Activated CD8-positive, alpha-beta T cell treated with anti-CD3 and anti-CD28 coated beads, Interleukin-2, amount 10 ng/mL, durations not matched to agents 7 days and 5 days (primary cell): ENCODE measurements at places on chromosomes 6 and 20.
A peak's percentile ranks its signal among the peaks of the same experiment; 100 is the strongest.

- no peak for DNase-seq
Observed at GRCh38 chr6:95185874-95186273, 391.5 kb upstream of the MANEA start.

DNA sequence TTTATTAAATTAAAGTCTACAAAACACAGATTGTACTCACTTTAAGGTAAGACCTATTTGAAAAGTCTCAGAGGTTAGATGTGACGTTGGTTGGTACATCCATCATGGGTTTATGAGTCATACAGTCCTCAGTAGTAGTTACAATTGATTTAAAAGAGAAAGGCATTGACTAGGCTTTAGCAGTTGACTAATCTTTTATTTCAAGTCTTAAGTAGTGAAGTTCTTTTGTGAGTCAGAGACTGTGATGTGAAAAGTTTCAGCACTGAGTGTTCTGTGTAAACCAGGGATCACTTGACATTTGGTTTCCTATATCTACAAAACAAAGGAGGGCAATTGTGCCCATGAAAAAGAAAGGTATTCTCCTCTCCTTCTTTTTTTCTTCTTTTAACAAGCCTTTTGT lies 221.3 kb downstream of the GRIK2 start:
- DNase-seq, result no peak

GRCh38 chr6:34027939-34028441 lies 117.9 kb downstream of the GRM4 start:
- DNase-seq, result no peak

DNA sequence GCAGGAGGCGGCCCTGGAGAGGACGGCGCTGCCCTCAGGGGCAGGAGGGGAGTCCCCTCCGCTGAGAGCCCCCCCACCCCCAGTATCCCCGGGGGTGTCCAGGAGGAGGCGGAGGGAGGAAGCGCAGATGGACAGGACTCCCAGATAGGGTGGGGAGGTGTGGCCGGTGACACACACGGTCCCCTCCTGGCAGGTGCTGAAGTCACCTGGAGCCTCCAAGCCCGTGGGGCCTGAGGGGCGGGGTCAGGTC lies 1.4 kb downstream of the STMN3 start:
- no peak for DNase-seq

GRCh38 chr6:143026696-143027449 lies 33.8 kb upstream of the AIG1 start:
- DNase-seq, result peak; percentile 54

GRCh38 chr6:2492686-2493523 lies 247.5 kb upstream of the GMDS start:
- DNase-seq, result no peak

DNA sequence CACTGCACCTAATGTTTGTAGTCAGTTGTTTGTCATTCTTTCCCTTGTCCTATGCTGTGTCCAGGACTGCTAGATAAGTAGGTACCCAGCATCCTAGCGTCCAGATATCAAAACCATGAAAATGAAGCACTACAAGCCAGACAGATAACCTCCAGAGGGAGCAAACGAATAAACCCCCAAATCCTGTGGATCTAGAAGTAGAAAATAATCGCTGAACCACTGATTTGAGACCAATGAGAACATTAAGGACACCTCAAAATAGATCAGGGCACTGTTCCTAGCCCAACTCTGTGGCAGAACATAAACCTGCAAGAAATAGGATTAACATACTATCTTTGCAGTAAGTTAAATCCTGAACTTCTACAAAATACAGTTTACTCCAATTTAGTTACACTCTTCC lies 1.1 kb upstream of the KLHL32 start:
- no peak for DNase-seq

DNA sequence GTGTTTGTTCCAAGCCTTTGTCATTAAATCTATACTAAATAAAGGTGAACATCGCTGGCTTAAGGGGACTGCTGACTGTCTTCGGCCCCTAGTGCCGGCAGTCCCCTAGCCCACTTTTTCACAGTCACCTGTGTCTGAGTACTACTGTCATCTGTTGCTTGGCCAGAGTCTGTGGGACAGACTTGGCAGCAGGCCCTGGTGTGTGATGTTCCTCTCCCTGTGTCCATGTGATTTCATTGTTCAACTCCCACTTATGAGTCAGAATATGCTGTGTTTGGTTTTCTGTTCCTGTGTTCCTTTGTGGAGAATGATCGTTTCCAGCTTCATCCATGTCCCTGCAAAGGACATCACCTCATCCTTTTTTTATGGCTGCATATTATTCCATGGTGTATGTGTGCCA lies 133.4 kb downstream of the HAO1 start:
- no peak for DNase-seq

DNA sequence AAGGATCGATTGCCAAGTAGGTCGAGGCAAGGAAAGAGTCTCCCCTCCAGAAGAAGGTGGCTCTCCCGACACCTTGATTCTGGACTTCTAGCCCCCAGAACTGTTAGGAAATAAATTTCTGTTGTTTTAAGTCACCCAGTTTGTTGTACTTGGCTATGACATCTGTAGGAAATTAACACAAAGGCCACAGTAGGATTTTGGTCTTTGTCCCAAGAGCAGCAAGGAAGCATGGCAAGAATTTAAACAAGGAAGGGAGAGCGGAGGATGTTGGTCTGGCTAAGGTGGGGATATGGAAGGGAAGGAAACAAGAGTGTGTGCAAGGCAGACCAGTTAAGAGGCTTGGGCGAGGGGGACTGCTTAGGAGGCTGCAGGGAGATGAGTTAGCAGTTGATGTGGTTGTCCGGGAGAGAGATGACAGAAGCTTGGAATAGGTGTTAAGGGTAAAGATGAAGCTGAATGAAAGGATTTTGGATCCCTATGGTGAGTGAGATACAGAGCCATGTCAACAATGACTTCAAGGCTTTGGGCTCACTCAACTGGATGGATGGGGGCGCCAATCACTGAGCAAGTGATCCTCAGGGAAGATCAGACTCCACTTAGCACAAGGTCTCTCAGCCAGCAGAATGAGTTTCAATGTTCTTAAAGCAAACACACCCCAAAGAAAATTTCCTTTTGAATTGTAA lies 140.5 kb upstream of the ZNF217 start:
- DNase-seq, result no peak

DNA sequence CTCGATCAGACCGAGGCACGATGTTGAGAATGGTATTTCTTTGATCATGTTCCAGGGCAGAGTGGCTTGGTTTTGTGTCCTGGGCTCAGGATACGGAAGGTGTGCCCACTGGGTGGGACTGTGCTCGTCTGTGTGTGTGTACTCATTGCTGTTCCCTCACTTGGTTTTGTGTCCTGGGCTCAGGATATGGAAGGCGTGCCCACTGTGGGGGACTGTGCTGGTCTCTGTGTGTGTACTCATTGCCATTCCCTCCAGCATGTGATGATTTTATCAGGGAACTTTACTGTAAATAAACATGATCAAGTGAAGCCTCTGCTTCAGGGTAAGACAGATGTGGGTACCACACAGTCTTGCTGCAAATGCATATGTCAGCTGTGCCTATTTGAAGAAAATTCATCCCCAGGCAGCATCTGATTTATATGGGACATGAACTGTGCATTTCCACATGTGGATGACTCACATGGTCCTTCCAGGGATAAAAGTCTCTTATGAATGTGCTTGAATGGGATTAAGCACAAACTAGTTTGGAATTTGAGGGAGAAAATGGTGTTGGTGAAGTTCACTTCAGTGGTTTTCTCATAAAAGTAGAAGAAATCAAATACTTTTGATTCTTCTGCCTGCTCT lies 274.3 kb downstream of the QKI start:
- no peak for DNase-seq

DNA sequence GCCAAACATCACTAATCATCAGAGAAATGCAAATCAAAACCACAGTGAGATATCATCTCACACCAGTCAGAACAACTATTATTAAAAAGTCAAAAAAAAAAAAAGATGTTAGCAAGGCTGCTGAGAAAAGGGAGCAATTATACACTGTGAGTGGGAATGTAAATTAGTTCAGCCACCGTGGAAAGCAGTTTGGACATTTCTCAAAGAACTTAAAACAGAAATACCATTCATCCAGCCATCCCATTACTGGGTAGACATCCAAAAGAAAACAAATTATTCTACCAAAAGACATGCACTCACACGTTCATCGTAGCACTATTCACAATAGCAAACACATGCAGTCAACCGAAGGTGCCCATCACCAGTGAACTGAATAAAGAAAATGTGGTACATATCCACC lies 213.9 kb downstream of the TTLL2 start:
- no peak for DNase-seq

DNA sequence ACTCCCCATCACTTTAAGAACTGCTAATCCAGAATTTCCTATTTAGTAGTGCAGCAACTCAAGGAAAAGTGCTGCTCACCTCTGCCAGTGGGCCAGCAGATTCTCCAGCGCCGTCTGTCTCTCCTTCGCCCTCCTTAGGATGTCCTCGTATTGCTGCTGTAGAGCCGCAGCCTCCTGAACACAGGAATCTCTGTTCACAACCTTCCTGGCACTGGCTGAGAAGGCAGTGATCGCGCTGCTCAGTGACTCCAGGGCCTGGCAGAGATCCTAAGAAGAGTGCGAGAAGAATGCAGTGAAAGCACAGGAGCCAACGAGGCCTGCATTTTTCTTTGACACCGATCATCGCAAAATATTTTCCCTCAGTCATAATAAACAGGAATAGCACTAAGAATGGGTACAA lies 209.0 kb downstream of the SYNE1 start:
- DNase-seq, result no peak

- peak; percentile 77 for DNase-seq
Observed at GRCh38 chr6:52227495-52227894, 16.8 kb downstream of the IL17F start.

GRCh38 chr6:106122306-106122918 lies 36.3 kb downstream of the PRDM1 start:
- DNase-seq, result no peak

GRCh38 chr20:48224533-48225050 lies 439.3 kb upstream of the SULF2 start:
- no peak for DNase-seq

DNA sequence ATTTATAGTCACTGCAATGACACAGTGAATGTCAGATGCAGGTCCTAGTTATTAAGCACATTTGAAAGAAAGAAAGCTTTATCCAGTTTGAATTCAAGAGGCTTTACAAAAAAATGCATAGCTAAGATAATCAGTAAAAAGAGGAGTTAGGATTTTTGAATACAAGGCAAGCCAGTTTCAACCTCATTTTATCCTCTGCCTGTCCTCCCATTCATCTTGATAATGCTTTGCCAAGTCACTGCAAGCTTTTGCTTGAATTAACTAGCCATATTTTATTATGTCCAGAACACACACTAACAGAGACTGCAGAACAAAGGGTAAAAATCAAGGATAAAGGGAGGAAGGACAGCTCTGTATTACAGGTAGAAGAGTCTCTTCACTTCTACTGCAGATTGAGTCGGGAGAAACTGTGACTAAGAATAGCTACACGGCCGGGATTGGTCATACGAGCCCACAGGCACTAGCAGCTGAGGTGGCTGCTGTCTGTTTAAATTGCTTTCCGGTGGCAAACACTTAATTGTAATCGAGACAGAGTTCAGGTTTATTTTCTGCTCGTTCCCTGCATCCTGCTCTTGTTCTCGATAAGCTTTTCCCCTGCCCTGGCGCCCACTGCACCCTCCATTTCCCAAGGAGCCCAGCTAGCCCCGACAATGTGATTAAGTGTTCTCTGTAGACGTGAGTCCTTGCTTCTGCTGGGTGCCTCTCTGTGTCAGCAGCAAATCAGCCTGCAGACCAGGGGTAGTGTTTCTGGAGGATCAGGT lies 30.5 kb upstream of the AKAP12 start:
- no peak for DNase-seq

GRCh38 chr6:134619077-134619476 lies 301.2 kb upstream of the SGK1 start:
- DNase-seq, result no peak

GRCh38 chr6:23890543-23891227 lies 235.3 kb upstream of the NRSN1 start:
- DNase-seq, result no peak

DNA sequence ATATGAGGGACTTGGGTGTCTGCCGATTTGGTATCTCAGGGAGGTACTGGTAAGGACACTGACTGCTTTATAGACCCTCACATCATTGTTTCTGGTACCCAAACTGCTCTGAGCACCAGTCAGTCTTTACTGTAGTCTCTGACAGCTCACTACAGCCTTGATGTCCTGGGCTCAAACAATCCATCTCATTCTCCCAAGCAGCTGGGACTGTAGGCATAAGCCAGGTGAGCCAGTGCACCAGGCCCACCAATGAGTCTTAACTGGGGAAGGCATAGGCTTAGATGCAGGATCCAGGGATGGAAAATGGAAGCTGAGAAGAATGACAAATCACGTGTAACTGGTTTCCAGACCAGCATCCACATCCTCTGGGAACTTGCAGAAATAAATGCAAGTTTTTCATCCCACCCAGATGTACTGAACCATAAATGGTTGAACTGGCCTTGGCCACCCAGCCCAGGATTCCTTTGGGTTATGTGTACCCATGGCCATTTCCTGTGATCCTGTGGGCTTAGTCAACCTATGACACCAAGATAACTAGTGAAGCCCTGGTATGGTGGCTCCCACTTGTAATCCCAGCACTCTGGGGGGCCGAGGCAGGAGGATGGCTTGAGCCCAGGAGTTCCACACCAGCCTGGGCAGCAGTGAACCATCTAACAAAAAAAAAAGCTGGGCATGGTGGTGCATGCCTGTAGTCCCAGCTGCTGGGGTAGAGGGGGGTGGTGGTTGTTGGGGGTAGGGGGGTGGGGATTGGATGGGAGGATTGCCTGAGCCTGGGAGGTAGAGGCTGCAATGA lies 5.8 kb downstream of the TUBB start:
- no peak for DNase-seq

DNA sequence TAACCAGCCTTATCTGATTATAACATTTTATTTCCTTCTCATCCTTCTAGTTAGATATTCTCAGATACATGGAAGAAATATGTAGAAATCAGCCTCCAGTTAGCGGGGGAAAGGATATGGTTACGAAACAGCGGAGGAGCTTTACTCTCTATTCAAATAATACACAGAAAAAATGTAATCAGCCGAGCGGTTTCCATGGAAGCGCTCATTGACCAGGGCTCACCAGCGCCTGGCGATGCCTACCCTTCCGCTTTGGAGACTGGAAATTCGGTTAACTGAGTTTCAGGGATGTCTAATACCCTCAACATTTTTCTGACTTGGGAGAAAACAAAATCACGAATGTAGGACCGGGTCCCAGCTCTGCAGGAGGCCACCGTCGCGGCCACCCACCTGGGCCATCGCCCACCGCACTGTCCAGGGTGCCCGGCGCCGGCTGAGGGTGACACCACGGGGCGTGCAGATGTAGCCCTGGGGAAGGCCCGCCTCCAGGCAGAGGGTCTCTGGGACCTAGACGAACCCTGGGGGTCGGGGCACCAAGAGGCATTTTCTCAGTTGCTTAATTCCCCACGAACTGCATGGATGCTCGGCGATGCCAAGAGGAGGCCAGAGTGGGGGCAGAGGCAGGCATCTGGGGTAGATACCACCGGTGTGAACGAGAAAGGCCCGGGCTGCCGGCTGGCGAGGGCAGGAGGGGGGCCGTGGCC lies 1.7 kb downstream of the PRR18 start:
- no peak for DNase-seq

DNA sequence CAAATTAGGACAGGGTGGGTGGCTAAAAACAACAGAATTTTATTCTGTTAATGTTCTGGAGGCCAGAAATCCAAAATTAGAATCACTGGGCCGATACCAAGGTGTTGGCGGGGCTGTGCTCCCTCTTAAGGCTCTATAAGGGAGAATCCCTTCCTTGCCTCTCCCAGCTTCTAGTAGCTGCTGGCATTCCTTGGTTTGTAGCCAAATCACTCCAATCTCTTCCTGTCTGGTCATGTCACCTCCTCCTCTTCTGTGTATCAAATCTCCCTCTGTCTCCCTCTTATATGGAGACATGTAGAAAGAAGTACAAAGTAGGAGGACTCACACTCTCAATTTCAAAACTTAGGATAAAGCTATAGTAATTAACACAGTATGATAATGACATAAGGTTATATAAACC lies 102.9 kb upstream of the SIRPA start:
- no peak for DNase-seq

- DNase-seq, result no peak
Observed at GRCh38 chr6:130708338-130708737, 118.9 kb upstream of the SMLR1 start.
